Stimulated activated CD8-positive, alpha-beta memory T cell treated with anti-CD3 and anti-CD28 coated beads, Interleukin-15, amount 100 ng/mL, for 4 hours (primary cell): ENCODE measurements at places on chromosomes 3 and 15.

DNA sequence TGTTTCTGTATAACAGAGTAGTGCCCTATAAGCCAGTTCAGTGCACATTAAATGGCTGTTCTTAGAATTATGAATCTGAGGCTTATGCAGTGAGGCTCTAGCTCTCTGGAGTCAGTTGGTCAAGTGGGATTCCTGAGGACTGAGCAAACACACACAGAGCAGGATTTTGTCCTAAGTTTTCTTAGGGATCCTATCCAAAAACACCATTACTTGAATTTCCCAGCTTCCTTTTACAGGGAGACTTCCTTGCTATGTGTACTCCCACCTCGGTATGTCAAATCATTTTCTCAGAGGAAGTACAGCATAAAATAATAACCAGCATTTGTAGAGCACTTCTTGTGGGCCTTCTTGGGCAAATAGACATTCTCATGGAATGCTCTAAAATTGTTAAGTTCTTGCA, 63.1 kb upstream of the GOLGA6B start:
- no peak for DNase-seq

- no peak for DNase-seq
These were observed 6.9 kb upstream of the TOPAZ1 start for GRCh38 chr3:44234648-44235268.

- no peak for DNase-seq
These were observed 59.6 kb upstream of the ZBTB38 start for GRCh38 chr3:141308588-141309218.

DNA sequence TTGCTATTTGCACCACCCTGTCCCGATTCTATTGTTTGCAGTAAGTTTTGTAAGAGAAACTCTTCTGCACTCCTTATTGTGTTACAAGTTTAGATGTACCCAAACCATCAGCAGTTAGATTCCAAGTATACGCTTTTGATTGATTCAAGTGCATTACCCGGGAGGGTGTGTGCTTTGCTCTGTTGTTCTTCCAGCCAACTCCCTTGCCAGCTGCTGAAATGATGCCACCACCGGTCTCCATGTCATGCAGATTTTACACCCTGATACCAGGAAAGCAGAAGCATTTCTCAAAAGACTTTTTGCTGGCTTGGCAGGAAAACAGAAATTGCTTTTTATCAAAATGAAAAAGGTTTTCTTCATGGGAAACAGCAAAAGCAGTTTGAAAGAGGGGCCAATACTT, 1006.6 kb upstream of the CFAP20DC start:
- no peak for DNase-seq

GRCh38 chr15:89802231-89802928, 12.3 kb downstream of the ANPEP start:
- DNase-seq = no peak

GRCh38 chr3:85355572-85355971, 396.8 kb downstream of the CADM2 start:
- no peak for DNase-seq

- no peak for DNase-seq
These were observed 137.2 kb upstream of the CBLB start for GRCh38 chr3:106006001-106006400.

- DNase-seq = no peak
These were observed 28.7 kb downstream of the ATP1B3 start for GRCh38 chr3:141905129-141905528.

DNA sequence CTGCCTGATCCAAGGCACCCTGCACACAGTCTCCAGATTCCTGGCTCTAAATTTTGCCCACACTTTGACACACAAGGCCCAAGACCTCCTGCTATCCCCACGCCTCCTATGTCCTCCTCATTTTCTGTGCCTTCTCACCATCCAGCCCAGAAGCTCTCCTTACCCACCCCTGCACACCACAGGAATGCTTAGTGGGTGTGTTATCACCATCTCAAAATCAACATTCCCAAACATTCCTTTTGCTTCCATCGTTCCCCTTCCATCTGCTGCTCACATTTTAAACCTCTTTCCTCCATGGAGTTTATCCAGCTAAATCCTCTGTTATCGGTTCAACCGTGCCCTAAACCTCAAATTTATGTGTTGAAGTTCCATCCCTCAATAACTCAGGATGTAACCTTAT, 43.9 kb downstream of the DGKG start:
- DNase-seq = no peak

DNA sequence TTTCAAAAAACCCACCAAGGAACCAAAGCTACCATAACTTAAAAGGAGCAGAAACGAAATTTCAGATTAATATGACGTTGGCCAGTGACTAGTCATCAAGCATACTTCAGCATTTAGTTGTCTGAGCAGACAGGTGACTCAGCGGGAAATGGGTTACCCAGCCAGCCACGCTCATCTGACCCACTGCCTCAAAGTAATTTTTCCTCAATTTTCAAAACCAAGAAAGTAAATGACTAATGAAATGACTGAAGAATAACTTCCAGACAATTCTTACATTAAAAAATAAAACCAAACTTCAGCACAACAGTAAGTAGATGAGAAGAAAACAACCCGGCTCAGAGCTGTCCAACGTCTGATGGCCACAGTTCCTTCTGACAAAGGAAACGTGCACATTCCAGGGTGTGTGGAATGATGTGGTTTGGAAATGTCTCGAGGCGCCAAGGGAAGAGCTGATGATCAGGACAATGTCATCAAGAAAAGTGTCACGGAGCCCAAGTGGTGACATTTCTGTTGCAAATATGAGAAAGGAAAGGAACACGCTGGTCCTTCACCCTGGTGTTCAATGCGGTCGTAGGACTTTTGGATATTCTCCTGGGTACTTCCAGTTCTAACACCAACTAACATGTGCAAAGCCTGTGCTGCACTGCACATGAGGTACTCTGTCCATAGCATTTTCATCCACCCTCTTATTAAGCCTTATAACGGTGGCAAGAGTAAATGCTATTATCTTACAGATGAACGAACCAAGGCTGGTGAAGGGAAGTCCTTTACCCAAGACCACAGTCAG, 79.1 kb downstream of the FOXP1 start:
- no peak for DNase-seq

DNA sequence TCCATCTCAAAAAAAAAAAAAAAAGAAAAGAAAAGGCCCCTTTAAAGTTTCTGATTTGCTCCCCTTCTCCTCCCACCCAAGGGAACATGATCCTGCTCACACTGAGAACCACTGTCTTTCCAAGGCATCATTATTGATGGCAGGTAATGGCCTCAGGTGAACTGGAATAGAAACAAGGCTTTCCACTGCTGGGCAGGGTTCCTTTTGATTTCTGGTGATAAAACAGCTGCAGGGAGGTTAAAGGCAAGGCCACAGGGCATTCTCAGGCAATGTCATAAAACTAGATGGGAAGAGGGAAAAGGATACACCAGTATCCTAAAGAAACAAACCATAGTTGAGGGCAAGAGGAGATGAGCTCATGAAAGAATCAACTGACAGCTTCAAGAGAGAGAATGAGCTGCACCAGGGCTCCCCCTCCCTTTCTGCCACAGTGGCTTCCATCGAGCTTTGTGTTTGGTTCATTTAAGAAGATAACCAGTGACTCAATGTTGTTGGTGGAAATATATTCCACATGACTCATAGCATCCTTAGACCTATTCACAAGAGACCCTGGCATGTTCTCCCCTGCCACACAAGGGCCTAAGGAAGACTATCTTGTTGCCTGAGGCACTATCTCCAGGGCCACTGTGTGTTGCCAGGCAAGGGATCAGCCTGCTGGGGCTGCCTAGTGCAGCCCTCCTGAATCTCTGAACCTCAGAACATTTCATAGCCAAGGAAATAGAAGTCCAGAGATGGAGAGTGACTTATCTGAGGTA, 86.4 kb downstream of the WDR76 start:
- DNase-seq = no peak

DNA sequence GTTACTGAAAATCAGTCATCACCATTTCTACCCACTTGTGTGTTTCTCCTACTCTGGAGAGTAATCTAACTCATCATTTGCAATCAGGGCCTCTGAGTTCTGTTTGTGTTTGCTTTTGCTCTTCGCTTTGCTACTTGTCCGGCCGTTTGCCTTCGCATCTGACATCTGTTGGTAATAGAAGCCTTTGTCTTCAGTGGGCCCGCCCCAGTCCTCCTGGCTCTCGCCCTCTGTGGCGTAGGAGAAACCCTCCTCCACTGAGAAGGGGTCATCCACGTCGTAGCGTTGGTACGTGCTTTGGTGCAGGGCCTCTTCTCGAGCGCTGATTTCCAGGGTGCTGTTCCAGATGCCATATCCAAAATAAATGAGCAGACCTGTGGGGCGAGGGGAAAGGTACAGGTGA, 48.3 kb downstream of the CLDN11 start:
- DNase-seq = no peak

DNA sequence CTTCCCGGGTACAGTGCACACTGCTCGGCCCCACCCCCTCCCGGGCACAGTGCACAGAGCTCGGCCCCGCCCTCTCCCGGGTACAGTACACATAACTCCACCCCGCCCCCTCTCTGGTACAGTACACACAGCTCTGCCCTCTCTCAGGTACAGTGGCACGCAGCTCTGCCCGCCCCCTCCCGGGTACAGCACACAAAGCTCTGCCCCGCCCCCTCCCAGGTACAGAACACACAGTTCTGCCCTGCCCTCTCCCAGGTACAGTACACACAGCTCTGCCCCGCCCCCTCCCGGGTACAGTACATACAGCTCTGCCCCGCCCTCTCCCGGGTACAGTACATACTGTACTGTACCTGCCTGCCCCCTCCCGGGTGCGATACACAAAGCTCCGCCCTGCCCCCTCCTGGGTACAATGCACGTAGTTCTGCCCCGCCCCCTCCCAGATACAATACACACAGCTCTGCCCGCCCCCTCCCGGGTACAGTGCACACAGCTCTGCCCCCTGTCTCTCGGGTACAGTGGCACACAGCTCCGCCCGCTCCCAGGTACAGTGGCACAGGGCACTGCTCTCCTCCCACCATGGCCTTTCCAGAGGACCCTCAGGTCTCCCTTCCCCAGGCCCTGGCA, 16.4 kb upstream of the PRR20G start:
- DNase-seq = no peak

GRCh38 chr3:148607491-148607890, 90.2 kb upstream of the AGTR1 start:
- no peak for DNase-seq

DNA sequence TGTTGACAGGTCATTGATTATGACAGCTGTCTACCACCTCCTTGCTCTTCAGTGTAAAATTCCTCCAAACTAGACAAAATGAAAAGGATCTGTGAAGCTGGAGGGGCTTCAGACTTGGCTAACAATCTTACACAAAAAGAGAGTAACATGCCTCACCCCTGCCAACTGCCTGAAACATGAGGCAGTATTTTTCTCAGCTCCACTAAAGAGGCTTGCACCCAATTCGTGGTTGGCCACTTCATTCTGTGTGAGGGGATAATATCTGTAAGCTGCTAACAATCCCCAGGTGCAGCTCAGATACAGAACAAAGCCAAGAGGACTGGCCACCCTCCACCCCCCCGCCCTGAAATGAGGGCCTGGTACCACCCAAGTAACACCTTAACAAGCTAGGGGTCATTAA, 2.8 kb downstream of the MB21D2 start:
- no peak for DNase-seq

GRCh38 chr15:100559330-100559729, 30.6 kb upstream of the CERS3 start:
- DNase-seq = no peak

DNA sequence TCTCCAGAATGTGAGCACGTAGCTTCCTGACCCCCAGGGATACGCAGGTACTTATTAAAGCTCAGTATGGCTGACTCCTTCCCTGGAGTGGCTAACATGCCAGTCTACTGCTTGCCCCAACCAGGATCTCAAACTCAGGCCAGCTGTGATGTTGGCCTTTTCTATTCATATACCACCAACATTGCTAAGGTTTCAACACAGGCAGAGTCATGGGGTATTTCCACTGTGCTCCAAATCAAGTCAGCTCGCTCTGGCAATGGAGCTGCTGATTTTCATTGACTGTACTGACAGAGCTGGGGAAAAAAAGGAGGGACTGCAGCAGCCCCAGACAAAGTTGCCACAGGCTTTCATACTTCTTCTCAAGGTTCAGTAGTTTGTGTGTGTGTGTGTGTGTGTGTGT, 87.0 kb downstream of the CFAP20DC start:
- DNase-seq = no peak

DNA sequence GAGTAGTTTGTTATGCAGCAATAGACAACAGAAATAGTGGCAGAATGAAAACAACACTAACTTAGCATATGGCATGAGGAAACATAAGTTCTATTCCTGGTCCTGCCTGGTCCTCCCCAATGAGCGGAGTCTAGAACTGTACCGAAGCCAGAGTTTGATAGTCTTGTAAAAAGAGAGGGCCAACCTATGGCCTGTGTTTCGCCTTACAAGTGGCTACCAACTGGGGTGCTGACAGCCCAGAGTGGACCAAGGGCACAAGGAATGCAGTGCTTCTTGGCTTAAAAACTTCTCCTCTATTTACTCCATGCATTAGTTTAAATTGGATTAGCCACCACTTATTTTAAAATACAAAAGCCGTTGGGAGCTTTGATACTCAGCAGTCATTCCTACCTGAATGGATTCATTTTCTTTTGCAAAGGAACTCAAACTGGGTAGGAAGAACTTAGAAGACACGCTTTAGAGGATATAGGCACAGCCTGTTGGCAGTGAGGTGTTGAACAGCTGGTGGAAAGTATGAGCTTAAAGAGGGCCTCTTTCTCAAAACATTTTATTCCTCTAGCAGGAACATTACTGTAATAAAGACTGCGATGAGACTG, 302.9 kb downstream of the PLCL2 start:
- no peak for DNase-seq
